ENCODE measurements at places on chromosomes 6 and 20.

- DNase-seq: no peak
Measured at GRCh38 chr6:56827908-56828649, 126.8 kb upstream of the BEND6 start.

DNA sequence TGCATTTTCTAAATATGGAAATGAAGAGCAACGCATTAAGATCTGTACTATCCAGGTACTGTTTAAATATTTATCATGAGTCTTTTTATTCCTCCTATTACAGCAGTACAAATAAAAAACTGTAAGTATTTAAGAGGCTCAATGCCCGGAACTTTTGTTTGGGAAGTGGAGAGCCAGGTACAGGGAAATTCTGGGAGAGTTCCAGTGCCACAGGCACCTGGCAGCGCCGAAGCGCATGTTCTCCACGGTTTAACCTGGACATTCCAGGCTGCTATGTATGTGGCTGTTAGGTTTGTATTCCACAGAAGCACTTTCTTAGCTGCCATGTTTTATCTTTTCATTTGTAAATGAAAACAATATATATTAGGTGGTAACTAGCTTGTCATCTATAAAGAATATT, 81.7 kb downstream of the PREP start:
- no peak for DNase-seq

- peak; percentile 20 for DNase-seq
Measured at GRCh38 chr20:45044084-45044573, 56.8 kb downstream of the KCNS1 start.

GRCh38 chr6:134223796-134224420, 94.0 kb downstream of the SGK1 start:
- no peak for DNase-seq

DNA sequence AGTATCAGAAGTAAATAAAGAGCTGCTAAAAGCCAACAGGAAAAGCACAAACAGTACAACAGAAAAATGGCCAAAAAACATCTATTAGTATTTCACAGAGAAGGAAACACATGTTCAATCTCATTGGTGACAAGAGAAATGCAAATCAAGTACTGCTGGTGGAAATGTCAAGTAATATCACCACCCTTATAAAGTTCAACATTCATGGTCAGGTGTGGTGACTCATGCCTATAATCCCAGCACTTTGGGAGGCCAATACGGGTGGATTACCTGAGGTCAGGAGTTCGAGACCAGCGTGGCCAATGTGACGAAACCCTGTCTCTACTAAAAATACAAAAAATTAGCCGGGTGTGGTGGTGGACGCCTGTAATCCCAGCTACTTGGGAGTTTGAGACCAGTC, 42.8 kb downstream of the ESF1 start:
- DNase-seq: no peak

GRCh38 chr6:152267967-152268845, 369.0 kb downstream of the SYNE1 start:
- no peak for DNase-seq

GRCh38 chr6:111555036-111555435, 50.6 kb downstream of the TRAF3IP2 start:
- no peak for DNase-seq

DNA sequence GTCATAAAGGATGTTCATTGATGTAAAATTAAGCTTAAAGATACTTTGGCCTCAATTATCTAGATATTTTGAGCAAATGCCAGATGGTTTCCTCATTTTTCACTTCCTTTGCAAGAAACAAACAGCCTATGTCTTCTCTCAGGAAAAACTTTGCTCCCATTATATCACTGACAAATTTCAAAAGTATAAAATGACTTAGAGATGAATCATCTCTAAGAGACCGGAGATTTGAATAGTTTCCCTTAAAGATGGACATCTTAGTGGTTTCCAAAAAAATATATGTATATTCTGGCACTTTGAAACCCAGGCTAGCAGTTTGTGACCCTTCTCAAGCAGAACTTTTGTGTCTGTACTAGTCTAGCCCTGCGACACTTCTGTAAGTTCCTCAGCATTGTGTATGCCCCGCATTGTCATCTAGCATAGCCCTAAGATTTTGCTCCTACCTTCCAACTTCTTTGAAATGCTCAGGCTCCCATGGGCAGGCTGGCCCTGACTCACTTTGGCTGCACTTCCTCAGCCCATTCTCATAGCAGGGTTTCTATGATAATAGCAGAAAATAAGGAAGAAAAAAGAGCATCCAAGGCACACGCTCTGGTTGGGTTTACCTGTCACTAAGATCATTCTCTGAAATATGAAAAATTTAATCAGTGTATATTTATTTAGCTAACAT, 25.7 kb upstream of the POU3F2 start:
- DNase-seq: no peak

Data from activated CD4-positive, CD25-positive, alpha-beta regulatory T cell treated with anti-CD3 and anti-CD28 coated beads, Interleukin-2, amount 50 U/mL, for 16 hours (primary cell).